CD4-positive, alpha-beta T cell (primary cell): ENCODE measurements at places on chromosomes 12 and 14.

DNA sequence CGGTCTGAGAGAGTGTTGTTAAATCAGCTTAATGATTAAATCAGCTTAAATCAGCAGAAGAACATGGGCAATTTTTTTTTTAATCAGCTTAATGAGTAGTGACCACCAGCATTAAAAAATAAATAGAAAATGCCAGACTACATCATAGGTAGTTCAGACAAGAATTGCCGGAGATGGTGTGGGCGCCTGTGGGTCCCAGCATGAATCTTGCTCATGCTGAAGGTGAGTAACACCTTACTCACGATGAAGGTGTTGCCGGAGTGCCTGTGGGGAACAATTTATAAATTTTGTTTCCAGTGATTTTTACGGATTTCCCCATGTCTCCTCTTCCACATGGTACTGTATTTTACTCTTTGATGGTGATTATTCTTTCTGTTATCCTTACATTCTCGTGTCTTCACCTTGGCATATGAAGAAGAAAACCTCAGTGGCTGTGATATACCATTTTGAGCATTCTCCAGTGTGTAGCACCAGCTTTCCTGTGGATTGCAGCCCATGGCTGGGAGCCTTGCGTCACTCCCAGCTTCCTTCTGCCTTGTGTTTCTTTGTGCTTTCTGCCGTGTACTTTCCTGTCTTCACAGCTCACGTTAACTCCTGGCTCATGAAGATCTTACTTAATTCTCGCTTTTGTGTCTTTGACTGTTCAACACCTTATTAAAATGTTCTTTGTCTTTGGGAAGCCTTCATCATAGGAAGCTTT lies 4.7 kb downstream of the TDRD9 start:
- H3K36me3 ChIP-seq, result no peaks in the 10 kb centered on the region
- H3K27ac ChIP-seq, result no peak overlapping the region
- H3K27me3 ChIP-seq, result peaks cover 2% of the 10 kb centered on the region
- no peaks in the 10 kb centered on the region for H3K4me1 ChIP-seq

DNA sequence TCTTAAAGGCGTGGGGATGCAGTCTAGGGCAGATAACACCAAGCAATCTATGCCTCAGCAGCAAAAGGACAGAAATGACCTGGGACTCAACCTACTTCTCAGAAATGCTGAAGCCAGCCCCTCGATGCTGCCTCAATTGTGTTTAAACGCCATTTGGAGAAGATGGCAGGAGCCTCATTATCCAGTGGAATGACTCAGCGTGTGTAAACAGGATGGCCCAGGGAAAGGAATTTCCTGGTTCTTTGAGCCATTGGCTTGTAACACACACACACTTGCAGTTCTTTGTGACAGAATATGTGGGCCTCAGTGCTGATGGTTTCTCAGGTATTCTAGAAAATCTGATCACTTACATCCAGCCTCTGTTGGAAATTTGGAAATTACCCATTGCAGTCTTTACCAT lies 154.3 kb downstream of the NTF3 start:
- DNase-seq, result no peak
- H3K27ac ChIP-seq, result no peak overlapping the region
- H3K4me3 ChIP-seq, result no peak overlapping the region
- peaks cover 2% of the 10 kb centered on the region for H3K27me3 ChIP-seq
- H3K36me3 ChIP-seq, result no peaks in the 10 kb centered on the region

- H3K27ac ChIP-seq, result no peak overlapping the region
- DNase-seq, result no peak
- no peaks in the 10 kb centered on the region for H3K27me3 ChIP-seq
- peaks cover 5% of the 10 kb centered on the region for H3K4me1 ChIP-seq
- H3K36me3 ChIP-seq, result no peaks in the 10 kb centered on the region
- no peak overlapping the region for H3K4me3 ChIP-seq
These were observed 26.3 kb upstream of the BCDIN3D start for GRCh38 chr12:49868952-49869815.

DNA sequence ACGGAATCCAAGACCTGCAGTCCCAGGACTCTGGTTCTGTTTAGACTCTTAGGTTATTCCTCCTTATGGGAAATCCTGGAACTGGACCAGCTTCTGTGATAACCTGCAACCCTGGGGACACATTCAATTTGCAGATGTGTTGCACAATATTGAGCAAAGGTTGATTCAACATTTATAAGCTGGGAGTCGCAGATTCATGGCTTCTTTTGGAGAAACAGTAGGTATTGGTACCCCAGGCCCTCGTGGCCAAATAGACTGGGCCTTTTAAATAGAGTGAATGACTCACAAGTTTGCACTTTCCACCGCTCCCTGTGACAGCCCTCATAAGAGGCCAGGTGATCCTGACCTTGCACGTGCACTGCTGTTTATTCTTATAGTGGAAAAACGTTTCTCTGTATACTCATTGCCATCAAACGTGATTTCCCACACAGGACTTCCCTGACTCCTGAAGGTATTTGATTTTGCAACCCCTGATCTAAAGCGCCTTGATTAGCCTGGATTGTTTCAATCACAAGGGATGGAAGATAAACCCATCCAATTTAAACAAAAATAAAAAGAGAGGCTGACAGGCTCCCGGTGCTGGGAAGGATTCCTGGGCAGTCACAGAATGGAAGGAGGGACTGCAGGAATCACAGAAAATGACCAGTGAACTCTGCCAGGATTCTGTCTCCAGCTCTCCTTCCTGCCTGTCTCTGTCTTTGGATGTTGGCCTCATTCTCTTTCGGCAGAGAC lies 98.0 kb downstream of the VCPKMT start:
- no peak for DNase-seq
- no peak overlapping the region for H3K27ac ChIP-seq
- H3K4me3 ChIP-seq, result no peak overlapping the region
- no peaks in the 10 kb centered on the region for H3K27me3 ChIP-seq
- H3K36me3 ChIP-seq, result no peaks in the 10 kb centered on the region

DNA sequence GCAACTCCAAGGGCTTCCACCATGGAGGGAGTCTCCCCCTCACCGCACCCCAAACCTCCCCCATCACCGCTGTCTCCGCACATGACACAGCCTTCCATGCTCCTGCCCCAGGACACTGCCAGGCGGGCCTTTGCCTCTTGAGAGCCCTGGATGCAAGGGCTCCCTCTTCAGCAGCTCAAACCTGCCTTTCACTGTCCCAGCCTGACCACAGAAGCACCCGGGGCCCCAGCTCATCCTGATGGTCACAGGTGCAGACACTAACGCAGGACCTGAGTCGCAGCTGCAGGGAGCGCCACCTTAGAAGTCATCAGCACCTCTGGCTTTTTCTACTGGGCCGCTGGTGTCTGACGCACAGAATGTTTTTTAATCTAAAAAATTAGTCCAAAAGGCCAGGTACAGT lies 54.0 kb downstream of the SYNE3 start:
- no peak overlapping the region for H3K4me3 ChIP-seq
- H3K27ac ChIP-seq, result peak overlapping the region; percentile 80
- DNase-seq, result no peak

DNA sequence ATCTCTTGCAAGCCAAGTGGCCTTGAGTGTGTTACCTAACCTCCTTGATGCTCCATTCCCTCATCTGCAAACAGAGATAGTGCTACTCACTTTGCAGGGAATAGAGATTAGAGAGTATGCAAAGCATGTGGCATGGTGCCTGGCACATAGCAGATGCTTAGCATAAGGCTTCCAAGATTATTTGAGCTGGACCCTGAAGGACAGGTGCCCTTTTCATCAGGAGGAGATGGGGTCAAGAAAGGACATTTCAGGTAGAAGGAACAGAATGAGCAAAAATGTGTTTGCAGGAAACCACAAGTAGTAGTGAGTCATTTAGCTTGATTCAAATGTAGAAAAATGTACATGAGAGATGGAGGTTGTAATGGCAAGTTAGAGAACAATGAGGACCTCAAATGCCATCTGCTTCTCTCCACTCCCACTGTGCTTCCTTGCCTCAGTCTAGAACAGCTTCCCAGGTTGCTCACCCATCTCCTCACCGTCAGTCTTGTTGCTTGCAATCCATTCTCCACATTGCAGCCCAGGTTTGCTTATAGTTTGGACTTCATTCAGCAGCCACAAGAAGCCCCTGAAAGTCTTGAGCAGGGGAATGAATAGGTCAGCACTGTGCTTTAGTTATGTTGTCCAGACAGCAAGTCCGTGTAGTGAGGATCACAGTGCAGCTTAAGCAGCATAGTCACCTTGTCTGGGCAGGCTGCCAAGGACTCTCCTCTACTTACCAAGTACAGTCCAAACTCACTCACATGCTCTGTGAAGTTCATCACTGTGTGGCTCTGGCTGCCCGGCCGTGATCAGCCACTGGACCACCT lies 536.3 kb upstream of the CCDC196 start:
- no peaks in the 10 kb centered on the region for H3K27me3 ChIP-seq
- H3K4me1 ChIP-seq, result peaks cover 25% of the 10 kb centered on the region
- DNase-seq, result peak; percentile 56
- H3K27ac ChIP-seq, result no peak overlapping the region

DNA sequence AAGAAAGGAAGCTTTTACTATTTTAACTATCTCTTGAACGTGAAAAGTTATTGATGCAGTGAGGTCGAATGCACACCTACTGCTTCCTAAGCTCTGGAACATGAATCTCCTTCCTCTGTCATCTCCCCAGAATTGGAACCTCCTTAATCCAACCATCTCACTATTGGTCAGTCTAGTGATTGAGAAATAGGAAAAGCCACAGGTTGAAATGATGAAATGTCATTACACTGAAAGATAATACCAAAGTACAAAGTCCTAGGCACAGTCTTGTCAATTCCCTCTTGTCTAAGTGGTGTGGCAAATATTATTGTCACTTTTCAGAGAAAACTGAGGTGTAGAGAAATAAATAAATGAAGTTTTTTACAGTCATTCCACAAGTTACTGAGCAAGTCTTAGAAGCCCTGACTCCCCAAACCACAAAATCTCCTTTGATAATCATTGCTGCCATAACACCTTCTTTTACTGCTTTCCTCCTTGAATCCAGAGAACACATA lies 19.5 kb upstream of the HIGD1C start:
- H3K4me3 ChIP-seq, result no peak overlapping the region
- no peaks in the 10 kb centered on the region for H3K27me3 ChIP-seq
- no peaks in the 10 kb centered on the region for H3K36me3 ChIP-seq
- no peak for DNase-seq

DNA sequence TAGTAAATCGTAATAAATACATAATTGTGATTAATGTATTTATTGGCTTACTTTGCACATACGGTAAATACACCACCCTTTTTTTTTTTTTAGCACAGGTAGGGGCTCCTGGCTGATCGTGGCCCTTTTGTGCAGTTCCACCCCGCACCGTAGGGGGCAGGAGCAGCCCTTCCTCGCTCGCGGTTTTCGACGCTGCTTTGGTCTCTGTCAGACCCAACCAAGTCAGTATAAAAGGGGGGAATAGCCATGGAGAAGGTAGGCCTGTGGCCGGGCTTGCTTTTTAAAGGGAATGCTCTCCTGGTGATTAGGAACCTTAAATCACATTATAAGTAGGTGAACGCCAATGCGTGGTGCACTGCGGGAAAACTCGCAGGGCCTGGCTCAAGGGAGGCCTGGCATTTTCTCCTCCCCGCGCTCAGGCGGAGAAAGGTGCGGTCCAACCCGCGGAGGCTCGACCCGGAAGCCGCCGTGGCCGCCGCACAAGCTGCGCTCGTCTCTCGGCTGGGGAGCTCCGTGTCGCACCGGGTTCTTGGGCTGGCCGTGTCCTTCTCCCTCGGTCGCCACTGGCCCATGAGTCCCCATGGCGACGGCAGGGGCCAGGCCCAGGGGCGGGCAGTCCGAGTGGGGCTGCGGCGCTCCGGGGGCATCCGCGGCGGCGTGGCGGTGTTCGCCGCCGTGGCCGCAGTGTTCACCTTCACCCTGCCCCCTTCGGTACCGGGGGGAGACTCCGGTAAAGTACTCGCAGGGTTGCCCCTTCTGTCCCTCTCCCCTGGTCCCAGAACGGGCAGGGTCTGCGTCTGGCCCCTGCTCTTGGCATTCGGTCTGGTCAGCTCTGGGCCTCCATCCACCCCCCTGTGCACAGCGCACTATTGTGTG lies at the start of gene TMEM260:
Gene TMEM260 (plus strand): TSS at position 454 of the 876 bp plus-strand sequence. CDS start 117 bp downstream, at position 571.
- DNase-seq, result peak; percentile 89
- H3K4me3 ChIP-seq, result peak within 1 kb of the TSS; percentile 72
- no peaks in the 10 kb centered on the region for H3K27me3 ChIP-seq
- H3K36me3 ChIP-seq, result no peaks in the 10 kb centered on the region

GRCh38 chr14:91277546-91278382 lies 33.3 kb upstream of the GPR68 start:
- H3K36me3 ChIP-seq, result peaks cover 97% of the 10 kb centered on the region
- no peak for DNase-seq
- H3K27me3 ChIP-seq, result no peaks in the 10 kb centered on the region
- no peaks in the 10 kb centered on the region for H3K4me1 ChIP-seq
- H3K4me3 ChIP-seq, result no peak overlapping the region

DNA sequence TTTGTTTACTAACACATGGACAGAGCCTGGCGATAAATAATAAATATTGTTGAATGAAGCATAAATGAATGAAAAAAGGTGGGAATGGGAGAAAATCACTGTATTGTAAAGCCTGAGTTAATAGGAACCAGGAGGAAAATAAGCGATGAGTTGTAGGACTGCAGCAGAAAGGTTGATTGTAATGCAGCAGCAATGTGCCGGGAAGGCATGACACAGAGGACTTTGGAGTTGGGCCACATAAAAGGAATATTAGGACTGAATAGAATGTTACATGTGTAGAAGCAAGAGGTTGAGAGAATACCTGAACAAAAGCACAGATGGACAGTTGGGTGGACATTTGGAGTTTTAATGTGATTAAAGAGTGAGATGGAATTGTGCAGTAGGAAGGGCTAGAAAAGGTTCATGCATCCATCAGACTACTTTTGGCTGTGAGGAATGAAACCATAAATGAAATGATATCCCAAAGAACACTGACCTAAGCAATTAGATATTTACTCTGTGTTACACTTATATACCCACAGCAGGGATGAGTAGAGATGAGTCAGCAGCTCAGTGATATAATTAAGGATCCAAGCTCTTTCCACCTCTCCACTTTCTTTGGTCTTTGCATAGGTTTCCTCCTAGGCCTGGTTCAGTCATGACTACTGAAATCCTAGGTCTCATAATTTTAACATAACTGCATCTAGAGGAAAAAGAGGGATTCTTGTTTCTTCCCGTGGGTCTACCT lies 55.4 kb downstream of the CCER1 start:
- H3K36me3 ChIP-seq, result no peaks in the 10 kb centered on the region
- H3K27me3 ChIP-seq, result no peaks in the 10 kb centered on the region
- H3K4me3 ChIP-seq, result no peak overlapping the region
- no peaks in the 10 kb centered on the region for H3K4me1 ChIP-seq
- no peak for DNase-seq

DNA sequence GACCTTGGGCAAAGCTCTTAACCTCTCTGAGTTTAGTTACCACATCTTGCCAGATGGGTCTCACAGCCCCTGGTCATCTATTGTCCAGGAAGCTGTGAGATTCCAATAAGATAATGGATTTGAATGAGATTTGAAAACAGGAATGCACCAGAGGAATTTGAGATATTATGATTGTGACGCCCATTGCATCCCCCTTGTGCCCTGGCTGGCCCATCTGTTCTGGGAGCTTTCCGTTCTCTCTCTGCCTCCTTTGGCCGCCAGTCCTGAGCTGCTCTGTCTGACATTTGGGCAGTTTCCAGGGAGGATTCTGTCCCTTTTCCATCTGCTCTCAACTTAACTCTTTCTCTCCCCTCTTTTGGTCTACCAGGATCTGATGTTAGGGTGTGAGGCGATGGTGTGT lies 24.6 kb downstream of the SRRM4 start:
- no peak overlapping the region for H3K27ac ChIP-seq
- DNase-seq, result no peak
- H3K36me3 ChIP-seq, result no peaks in the 10 kb centered on the region
- no peaks in the 10 kb centered on the region for H3K4me1 ChIP-seq

GRCh38 chr12:114269153-114269552 lies 136.8 kb downstream of the TBX5 start:
- peaks cover 8% of the 10 kb centered on the region for H3K27me3 ChIP-seq
- H3K4me3 ChIP-seq, result no peak overlapping the region
- no peaks in the 10 kb centered on the region for H3K4me1 ChIP-seq
- no peaks in the 10 kb centered on the region for H3K36me3 ChIP-seq
- no peak overlapping the region for H3K27ac ChIP-seq

- no peaks in the 10 kb centered on the region for H3K36me3 ChIP-seq
- no peak overlapping the region for H3K4me3 ChIP-seq
- no peaks in the 10 kb centered on the region for H3K4me1 ChIP-seq
These were observed 211.5 kb upstream of the CPNE8 start for GRCh38 chr12:39116861-39117260.
